ENCODE measurements at places on chromosomes 1 and 21.
A peak's percentile ranks its signal among the peaks of the same experiment; 100 is the strongest.

- DNase-seq, result peak; percentile 35
These were observed 1.6 kb downstream of the LMO4 start for GRCh38 chr1:87330057-87330884.

DNA sequence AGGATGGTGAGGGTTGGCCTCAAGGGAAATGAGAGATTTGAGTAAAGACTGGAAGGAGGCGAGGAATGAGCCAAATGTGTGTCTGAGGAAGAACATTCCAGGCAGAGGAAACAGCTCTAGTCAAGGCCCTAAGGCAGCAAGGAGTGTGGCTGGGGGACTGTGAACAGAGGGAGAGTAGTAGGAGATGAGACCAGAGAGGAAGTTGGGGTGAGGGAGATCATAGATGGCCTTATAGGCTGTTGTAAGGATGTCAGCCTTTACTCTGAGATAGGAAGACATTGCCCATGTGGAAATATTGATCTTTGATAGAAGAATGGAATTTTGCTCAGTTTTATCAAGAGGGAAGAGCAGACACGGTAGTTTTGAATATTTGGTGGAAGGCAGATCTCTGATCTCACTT is 55.2 kb upstream of the ARTN start:
- no peak for DNase-seq

DNA sequence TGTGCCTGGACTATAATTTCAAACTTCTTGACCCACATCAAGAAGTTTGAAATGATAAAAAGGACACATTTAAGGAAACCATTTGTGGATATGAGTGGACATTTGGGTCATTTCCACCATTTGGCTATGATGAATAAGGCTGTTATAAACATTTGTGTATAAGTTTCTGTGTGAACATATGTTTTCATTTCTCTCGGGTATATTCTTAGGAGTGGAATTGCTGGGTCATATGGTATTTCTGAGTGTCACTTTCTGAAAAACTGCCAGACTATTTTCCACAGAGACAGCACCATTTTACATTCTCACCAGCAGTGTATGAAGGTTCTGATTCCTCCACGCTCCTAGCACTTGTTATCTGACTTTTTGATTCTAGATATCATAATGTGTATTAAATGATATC is 50.8 kb downstream of the GPR137B start:
- DNase-seq, result no peak

DNA sequence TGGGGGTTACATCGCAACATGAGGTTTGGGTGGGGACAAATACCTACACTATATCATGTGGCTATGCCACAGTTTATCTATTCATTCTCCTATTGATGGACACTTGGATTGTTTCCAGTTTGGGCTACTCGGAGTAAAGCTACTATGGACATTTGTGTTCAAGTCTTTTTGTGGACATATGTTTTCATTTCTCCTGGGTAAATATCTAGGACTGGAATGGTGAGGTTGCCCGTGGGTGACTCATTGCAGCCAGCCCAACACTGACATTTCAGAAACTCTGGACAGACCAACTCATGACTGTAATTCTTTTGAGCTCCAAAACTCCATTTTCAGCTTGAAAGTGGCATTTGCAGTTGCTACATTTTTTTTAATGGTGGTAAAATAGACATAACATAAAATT is 82.7 kb downstream of the KAZN start:
- no peak for DNase-seq

- no peak for DNase-seq
These were observed 28.8 kb upstream of the PADI4 start for GRCh38 chr1:17278996-17279830.

- no peak for DNase-seq
These were observed 6.1 kb downstream of the SRM start for GRCh38 chr1:11053758-11054137.

DNA sequence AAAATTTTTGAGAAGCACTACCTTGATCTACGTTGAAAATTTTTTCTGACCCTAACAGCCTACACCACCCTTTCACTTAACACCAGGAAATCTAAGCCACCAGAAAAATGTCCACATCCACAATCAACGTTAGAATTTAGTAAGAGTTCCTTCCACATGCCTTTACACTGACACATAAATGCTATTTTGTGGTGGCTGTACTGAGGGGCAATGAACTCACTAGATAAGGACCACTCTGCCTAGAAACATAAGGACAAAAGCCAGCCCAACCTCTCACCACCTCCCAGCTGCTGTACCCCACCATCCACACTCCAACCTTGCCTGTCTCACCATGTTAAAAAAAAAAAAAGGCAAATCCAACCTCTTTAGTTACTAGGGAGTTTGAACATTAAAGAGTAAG is 29.8 kb downstream of the PARP1 start:
- DNase-seq, result no peak

DNA sequence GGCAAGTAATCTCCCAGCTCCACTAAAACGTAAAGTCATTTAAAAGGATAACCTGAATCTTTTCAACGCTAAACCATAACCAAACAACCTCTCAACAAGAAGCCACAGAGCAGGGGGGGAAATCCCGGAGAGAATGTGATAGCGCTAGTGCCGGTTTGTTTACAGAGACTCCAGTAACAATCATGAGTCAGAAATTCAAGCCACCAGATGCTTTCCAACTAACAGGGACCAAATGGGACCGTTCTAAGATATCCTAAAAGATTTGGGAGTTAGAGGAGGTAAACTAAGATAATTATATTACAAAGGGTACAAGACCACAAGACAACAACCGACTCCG is 825 bp downstream of the DCAF8 start:
- DNase-seq, result peak; percentile 49

GRCh38 chr1:52145137-52145536 is 3.2 kb downstream of the ZFYVE9 start:
- no peak for DNase-seq
